ENCODE measurements at places on chromosomes 4 and X.

GRCh38 chr4:39698424-39699009, 581 bp downstream of the UBE2K start:
- peak; percentile 62 for DNase-seq

DNA sequence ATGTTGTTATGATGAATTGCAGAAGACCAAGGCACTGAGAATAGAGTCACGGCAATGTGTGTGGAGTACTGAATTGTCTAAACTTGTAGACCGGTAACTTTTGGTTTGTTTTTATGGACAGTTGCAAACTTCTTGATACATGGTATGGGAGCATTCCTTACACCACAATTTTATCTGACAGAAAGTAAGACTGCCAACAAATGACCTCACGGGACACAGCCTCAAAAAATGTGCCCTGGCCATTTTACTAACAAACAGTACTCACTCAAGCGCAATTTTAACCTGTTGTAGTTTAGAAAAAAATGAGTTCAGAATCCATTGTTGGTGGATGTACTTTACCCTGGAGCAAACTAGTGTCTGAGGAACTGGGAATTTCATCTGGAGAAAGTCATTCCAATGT, 321.2 kb downstream of the CAMK2D start:
- no peak for DNase-seq

DNA sequence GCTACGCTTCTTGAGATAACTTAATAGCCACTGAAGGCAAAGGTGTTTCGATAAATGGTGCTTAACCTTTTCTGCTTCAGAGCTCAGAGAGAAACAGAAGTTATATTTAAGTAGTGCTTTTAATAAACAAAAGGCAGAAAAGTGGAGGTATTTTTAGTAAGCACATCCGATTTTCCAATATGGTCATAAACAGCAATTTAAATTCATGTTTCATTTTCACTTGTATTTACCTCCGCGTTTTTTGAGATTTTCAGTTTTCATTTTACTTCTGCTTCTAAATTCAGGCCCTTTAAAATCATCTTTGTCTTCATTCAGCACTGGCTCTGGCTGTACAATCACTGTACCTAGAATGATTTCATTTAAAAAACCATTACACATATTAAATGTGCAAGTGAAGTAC, 92.4 kb downstream of the ATRX start:
- no peak for DNase-seq

DNA sequence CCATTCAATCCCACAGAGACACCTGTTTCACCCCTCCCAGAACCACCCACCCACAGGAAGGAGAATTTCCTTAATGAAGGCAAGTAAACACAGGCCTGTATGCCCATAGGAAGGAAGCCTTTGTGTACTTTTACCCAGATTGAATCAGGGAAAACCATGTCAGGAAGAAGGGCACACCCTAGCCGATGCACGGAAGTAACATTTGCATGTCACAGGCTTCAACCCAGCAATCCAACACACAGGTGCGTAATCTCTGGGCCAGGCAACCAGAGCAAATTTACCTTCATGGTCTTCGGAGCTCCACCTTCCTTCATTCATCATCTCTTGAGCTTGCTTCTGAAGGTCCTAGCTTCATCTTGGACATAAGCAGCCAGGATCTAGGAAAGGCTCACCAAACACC, 206.3 kb downstream of the SHROOM3 start:
- DNase-seq: no peak

GRCh38 chr4:112766422-112766821, 129.5 kb downstream of the LARP7 start:
- peak; percentile 6 for DNase-seq

GRCh38 chrX:139691843-139692505, 16.0 kb downstream of the MCF2 start:
- DNase-seq: no peak

DNA sequence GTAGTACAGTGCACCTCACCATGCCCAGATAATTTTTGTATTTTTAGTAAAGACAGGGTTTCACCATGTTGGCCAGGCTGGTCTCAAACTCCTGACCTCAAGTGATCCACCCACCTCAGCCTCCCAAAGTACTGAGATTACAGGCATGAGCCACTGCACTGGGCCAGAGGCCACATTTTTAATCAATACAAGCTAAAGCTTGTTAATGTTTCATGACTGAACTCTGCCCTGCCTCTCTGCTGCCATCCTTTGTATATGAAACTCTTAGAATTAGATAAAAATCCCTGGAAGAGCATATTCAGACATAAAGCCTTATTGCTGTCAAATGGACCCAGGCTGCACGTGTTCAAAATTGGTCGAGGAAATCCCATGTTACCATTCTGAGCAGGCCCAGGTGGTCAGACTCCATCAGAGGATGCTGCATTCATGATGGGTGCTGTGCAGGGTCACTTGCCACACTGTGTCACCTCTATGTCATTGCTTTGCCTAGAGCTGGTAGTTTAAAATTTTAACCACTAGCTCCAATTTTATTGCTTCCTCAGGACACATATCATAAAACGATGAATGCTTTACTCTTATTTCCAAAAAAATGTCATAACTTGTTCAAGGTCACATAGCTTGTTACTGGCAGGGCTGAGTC, 45.2 kb downstream of the LNX1 start:
- no peak for DNase-seq

GRCh38 chrX:16067886-16068515, 55.4 kb upstream of the GRPR start:
- no peak for DNase-seq

DNA sequence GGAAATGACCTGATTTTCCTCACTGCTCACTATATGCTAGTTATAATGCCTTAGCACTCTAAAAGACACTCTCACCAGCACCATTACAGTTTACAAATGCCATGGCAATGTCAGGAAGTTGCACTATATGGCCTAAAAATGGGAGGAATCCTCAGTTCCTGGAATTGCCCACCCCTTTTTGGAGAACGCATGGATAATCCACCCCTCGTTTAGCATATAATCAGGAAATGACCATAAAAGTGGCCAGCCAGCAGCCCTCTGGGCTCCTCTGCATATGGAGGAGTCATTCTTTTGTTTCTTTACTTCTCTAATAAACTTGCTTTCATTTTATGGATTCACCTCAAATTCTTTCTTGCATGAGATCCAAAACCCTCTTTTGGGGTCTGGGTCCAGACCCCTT, 93.0 kb downstream of the UPRT start:
- no peak for DNase-seq

GRCh38 chrX:139758809-139759208, 50.8 kb upstream of the MCF2 start:
- no peak for DNase-seq

GRCh38 chr4:41363384-41363981, 106.8 kb downstream of the UCHL1 start:
- no peak for DNase-seq

- DNase-seq: peak; percentile 79
Measured at GRCh38 chrX:40169193-40170101, 71.7 kb upstream of the BCOR start.

DNA sequence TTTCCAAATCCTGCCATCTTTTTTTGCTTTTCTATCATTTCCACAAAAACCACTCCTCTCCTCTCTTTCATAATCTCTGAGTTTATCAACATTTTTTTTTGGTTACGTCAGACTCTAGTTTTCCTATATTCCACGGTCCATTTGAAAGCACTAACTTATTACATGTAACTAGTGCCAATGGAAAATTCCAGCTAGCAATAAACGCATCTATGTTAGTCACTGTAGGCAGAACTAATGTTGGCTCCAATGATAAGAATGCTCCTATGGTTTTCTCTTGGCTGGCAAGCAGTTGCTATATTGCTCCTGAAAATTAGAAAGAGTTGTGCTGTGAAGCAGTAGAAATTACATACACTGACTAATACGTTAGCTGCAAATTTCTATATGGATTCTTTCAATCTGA, 634.6 kb upstream of the FTHL17 start:
- DNase-seq: no peak

GRCh38 chr4:8391972-8392371, 48.6 kb downstream of the ACOX3 start:
- DNase-seq: no peak

DNA sequence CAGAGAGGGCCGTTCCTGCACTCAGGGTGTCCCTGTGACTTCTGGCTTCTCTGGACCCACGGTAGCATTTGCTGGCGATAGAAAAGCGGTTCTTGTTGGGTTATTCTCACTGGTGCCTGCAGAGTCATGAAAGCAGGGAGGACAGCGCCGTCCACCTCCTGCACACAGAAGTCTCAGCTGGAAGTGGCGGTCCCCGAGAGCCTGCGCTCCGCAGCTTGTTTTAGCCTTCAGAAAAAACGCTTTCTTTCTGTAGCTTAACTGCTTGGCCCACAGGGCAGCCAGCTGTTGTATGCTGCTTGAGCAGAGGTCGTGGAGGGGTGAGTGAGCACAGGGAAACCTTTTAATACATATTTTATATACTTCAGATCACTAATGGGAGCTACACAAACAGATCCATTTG, 400.7 kb upstream of the FAT1 start:
- DNase-seq: no peak

DNA sequence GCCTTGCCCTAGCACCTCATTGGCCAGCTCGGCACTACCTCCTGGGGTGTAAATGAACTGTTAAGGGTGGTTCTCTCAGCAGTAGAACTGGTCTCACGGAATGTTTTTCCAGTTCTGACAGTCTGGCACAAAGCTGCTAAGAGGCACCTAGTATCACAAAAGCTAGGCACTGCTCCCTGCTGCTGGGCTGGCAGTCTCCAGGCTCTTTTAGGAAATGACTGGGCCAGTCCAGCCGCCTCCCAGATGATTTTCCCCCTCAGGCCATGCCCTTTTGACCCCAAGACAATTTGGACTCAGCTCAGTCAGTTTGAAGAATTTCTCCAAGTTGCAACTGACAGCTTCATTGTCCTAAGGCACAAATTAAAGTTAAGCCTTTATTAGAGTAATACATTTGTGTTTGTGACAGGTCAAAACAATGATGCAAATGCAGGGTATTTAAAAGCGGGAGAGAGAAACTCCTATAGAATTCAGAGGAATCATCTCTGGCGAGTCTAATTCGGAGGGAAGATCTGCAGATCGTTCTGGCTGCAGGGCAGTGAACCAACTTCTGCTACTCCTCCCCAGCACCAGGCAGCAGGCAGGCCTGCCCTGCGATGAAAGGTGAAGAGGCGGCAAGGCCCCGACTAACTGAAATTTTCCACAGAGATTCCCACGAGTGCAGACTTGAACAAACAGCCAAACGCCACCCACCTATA, 7.9 kb downstream of the FRMD7 start:
- no peak for DNase-seq

DNA sequence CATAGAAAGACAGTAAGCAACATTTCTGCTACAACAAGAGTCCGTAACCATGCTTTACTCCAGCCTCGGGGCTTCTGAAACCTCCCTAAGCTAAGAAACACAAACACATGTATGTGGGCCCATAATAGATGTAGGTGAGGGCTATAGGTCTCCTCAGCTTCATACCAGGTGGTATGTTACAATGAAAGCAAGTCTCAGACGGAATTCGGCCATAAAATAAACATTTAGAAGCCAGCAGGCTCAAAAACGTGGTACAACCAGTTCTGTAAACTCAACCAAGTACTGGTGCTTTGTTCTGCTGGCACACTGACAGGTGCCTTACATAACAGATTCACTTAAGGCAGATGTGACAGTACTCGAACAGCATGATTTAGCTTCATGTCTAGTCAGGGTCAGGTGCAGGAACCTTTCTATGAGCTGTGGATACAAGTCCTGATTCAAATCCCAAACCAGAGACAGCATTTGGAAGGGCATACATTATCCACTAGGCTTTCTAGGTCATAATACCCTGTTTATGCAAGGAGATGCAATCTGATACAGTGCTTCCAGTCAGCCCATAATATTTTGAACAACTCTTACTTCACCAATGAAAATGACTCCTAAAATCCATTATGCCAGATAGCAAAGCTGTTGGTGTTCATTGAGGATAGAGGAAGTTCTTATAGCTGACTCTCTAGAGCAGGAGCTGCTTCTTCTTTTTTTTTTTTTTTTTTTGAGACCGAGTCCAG, 113.8 kb upstream of the ENPP6 start:
- DNase-seq: no peak

DNA sequence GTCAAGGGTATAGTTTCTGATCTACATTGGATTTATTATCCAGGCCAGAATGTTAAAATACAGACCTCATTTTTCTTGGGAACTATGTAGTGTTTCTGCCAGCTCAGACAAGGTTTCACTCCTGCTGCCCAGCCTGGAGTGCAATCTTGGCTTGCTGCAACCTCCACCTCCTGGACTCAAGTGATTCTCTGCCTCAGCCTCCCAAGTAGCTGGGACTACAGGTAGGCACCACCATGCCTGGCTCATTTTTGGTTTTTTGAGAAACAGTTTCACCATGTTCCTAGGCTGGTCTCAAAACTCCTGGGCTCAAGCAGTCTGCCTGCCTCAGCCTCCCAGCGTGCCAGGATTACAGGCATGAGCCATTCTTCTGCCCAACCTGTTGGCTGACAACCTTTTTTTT, 5.7 kb downstream of the RPL34 start:
- DNase-seq: no peak

- no peak for DNase-seq
Measured at GRCh38 chr4:111263836-111264235, 641.0 kb upstream of the PITX2 start.

GRCh38 chr4:85708468-85708867, 233.5 kb downstream of the ARHGAP24 start:
- DNase-seq: no peak

GRCh38 chr4:99859618-99860017, 34.6 kb downstream of the LAMTOR3 start:
- DNase-seq: no peak

- no peak for DNase-seq
Measured at GRCh38 chrX:18598413-18598812, 73.5 kb downstream of the RS1 start.

DNA sequence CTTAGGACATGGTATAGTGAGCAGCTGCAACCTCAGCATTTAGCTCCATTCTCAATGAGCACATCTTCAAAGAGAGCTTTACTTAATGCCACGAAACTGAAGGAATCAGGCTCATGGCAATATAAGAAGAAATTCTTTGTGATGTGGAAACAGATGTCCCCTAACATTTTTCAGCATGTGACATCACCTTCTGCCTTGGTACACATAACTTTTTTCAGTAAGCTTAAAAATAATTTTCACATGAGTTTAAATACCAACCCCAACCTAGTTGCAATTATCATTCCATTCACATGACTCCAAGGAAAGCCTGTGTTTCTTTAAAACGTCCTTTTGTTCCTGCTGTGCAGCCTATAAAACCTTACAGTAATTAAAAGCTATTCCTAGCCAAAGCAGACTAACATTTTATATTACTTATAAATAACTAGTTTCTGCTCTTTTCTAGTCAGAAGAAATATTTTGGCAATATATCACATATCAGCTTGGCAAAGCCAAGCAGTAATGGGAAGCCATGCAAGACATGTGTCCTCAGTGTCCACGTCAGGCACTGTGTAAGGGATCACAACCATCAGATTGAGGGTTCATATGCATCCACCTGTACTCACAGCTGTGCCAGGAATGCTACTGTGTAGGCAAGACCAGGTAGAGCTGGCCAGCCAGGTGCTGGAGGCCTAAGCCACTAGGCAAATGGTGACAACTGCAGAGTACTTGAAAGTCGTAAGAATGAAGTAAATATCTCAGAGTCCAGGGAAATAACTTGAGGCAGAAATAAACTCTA, 466.6 kb downstream of the INPP4B start:
- DNase-seq: no peak

GRCh38 chr4:87118421-87118820, 102.0 kb downstream of the KLHL8 start:
- DNase-seq: no peak
